Germinal center (tissue), 1 donor: ENCODE measurements at places on chromosomes 5 and 9.

- no peak for DNase-seq
These were observed 125.4 kb downstream of the PARP8 start for GRCh38 chr5:50791813-50792212.

GRCh38 chr9:136187197-136187596 lies 17.7 kb downstream of the LHX3 start:
- no peak for DNase-seq

DNA sequence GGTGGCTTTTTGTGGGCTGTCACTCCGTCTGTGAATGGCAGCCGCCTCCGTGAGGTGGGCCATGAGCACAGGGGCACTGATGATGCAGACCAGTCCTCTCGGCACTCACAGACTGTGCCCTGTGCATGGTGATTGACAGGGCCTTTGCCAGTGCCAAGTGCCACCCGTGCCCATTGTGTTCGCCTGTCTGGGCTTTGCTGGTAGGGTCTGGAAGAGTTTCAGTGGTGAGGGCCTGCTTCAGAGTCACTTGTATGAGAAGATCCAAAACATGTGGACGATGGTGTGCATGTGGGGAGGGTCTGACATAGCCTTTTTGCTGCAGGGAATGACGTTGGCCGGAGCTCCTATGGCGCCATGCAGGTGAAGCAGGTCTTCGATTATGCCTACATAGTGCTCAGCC lies 34.9 kb downstream of the TENT4A start:
- no peak for DNase-seq

GRCh38 chr5:33309068-33309467 lies 131.7 kb upstream of the TARS1 start:
- DNase-seq: no peak

- DNase-seq: no peak
These were observed 50.7 kb downstream of the DBH start for GRCh38 chr9:133686642-133687575.

- no peak for DNase-seq
These were observed 19.5 kb downstream of the XRCC4 start for GRCh38 chr5:83096660-83097339.

DNA sequence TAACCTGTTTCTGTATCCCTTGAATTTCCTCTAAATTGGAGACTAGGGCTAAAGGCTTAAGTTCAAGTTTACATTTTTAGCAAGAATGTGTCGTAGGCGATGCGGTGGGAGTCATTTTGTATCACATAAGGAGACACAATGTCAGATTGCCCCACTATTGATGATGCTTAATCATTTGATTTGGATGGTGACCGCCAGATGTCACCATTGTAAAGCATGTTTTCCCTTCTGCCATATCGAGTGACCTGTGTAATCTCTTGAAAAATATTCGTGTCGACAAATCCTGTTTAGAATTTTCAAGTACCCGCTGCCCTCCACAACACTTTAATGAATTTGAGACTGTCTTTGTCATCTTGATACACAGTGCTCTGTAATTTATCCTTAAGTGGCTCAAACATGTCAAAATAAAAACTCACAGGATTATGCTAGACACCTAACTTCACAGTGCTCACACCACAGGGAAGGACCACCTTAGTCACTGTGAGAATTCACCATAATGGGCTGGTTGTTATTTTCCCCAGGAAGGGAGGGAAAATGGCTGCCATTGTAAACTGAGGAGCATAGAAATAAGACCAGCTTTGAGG lies 34.5 kb upstream of the SLC46A2 start:
- DNase-seq: no peak
